Activated B cell treated with CpG ODN at 0.5 μM for 24 hours (primary cell): ENCODE measurements at places on chromosomes 11 and 22.

GRCh38 chr11:93613231-93613831 lies 48.2 kb upstream of the CEP295 start:
- no peak for DNase-seq

GRCh38 chr22:46068593-46069491 lies 81.5 kb upstream of the PPARA start:
- no peak for DNase-seq

DNA sequence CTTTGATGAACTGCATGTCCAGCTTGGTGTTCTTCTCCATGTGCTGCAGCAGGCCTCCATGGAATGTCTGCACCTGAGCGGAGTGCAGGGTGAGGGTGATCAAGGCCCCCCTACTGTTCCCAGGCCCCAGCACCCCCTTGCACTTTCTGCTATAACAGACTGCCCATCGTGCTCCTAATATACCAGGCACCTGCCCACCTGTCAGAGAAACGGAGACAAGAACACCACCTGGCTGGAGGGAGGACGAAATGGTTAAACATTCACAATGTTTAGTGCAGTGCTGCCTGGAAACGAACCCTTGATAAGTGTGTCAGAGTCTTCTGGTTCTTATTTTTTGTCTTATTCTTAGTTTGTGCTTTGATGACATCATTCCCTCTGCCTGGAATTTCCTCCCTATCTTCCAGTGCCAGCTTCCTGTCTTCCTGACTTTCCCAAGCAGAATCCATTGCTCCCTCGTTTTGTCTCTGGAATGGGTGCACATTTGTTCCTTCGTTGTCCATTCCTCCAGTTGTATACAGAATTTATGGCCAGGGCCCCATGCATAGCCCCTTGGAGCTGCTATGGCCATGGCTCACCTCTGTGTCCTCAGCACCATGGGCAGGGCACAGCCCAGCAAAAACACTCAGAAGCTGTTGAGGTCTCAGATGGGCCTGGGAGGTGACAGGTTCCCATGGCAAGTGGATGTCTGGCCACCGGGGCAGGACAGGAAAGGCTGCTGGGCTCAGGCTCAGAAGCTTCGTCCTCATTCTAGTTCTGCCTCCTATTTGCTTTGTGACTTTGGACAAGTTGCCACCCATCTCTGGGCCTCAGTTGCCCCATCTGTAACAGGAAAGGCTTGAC lies 11.9 kb downstream of the BAIAP2L2 start:
- no peak for DNase-seq

GRCh38 chr11:103881584-103881983 lies 154.9 kb upstream of the DDI1 start:
- no peak for DNase-seq

DNA sequence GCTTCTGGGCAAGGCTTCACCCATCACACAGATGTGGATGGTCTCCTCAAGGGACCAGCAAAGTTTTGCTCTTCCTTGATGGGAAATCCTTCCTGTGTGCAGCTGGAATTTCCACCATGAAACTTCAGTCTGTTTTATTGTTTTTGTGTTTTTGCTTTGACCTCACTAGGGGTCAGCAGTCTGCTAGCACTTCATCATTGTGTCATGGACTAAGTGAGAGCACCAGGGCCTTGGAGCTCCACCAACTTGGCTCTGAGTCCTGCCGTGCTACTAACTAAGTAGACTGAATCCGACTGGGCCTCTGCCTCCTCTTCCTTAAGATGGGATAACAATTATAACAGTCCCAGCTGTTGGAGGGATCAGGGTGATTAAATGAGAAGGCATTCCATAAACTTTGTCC lies 305.8 kb upstream of the NCAM1 start:
- no peak for DNase-seq

DNA sequence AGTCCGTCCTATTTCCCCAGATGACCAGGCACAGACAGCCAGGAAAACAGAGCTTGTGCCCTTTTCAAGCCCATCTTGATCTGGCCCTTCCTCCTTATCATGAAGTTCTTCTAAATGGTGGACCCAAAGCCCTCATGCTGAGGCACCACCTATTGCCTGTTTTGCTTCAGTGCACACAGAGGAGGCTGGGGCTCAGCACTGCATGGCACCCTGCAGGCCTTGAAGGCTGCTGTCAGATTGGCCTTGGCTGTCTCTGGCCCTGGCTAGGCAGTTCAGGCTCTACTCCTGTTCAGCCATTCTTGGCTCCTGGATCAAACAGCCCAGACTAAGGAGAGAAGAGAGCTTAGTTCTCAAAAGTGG lies 49.2 kb downstream of the OTOG start:
- no peak for DNase-seq

- DNase-seq, result no peak
Measured at GRCh38 chr11:118434123-118434552, 2.2 kb upstream of the KMT2A start.

DNA sequence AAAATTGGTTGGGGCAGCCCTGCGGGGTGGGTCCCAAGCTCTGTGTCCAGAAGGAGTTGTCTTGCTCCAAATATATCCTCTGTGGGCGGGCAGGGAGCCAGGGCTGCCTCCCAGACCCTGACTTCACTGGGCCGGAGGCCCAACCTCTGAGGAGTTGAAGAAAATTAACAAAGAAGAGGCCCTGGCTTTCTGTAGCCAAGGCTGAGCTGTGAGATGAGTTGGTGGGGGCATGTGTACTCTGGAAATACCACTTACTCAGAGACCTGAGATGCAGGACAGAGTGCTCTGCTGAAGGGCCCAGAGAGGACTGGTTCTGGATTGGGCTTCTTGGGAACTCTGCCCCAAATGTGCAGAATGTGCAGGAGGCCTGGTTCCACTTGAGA lies 96.3 kb downstream of the SWAP70 start:
- no peak for DNase-seq

DNA sequence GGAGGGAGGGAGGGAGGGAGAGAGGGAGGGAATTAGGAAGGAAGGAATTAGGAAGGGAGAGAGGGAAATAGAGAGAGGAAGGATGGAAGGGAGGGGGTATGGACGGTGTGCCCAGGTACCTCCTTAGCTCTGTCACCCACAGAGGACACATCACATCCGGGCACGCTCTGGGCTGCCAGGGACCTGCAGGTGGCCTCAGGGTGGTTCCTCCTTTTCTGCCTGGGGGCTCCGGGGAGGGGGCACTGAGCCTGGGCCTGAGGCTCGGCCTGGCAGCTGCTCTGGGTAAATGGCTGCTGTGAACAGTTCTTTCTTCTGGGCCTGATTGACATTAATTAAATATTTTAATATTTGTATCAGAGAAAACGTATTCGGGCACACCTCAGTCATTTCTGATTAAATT lies 733.5 kb downstream of the BRD1 start:
- no peak for DNase-seq

- peak; percentile 97 for DNase-seq
Measured at GRCh38 chr11:64269540-64270220, 14.8 kb downstream of the BAD start.

DNA sequence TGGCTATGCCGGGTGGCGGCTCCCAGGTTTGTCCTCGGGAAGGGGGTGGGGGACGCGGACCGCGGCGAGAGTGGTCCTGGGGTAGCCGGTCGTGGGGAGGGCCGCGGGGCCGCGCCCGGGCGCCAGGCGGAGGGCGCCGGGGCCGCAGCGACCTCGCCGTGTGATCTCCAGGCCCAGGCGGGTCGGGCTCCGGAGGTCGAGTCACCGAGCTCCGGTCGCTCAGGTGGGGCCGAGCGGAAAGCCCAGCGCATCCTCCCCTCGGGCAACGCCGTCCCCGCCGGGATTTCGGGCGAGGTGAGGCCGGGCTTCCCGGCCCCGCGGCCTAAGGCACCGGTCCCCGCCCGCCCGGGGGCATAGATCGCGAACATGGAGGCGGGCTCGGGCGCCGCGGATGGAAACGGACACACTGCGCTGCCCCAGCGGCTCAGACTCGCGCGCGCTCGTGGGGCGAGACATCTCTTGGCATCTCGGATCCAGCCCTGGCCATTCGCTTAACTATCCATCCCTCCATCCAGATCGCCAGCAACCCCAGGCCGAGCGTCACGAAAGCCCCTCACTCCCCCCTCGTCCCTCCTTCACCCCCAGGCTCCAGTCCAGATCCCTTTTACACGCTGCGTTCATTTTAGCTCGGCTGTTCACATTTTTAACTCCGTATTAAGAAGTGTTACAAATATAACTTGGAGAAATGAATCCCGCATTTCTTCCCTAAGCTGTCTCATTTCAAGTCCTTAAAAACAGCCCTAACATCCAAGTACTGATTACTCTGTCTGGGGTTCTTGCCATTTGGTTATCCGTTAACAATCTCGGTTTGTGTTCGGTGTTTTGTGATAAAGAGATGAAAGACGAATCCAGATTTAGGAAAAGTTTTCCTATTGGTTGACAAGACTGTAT lies 460 bp downstream of the ZC3H12C start:
- peak; percentile 39 for DNase-seq

DNA sequence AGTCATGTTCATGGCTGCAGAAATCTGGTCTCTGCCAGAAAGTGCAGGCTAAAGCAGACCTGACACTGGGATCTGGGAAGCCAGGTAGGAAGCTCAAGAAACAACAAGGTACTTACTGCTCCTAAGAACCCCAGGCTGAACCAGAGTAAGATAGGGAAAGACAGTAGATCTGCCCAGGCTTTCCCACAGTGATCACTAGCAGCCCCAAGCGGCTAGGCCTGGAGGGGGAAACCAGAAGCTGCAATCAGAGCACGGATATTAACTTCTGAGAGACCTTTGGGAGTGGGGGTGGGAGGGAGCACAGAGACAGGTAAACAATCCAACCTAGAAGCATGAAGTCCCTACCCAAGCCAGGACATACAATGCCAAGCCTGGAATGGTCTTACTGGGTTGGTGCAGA lies 135.2 kb upstream of the C11orf58 start:
- DNase-seq, result no peak

- DNase-seq, result no peak
Measured at GRCh38 chr22:44456661-44457412, 41.2 kb downstream of the RTL6 start.

DNA sequence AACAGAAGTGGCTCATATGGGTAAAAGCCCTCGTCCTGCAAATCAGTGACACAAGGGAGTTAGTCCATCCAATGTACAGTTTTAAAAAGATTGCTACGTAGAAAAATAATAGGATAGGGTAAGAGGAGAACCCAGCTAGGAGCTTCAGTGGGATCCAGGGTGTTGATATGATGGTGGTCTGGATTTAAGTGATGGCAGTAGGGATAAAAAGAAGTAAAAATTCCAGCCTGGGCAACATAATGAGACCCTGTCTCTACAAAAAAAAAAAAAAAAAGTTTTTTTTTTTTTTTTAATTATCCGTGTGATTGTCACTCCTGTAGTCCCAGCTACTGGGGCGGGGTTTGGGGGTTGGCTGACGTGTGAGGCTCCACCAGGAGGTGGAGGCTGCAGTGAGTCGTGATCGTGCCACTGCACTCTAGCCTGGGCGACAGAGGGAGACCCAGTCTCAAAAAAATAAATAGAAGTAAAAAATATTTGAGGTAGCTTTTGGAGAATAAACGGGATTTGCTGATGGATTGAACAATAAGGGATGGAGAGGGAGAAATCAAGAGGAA lies 7.0 kb upstream of the L3MBTL2 start:
- no peak for DNase-seq

- DNase-seq, result no peak
Measured at GRCh38 chr11:76935042-76935441, 74.3 kb downstream of the ACER3 start.

GRCh38 chr11:120543521-120544215 lies 32.1 kb downstream of the GRIK4 start:
- DNase-seq, result no peak
